ENCODE measurements at places on chromosomes 4 and X.

DNA sequence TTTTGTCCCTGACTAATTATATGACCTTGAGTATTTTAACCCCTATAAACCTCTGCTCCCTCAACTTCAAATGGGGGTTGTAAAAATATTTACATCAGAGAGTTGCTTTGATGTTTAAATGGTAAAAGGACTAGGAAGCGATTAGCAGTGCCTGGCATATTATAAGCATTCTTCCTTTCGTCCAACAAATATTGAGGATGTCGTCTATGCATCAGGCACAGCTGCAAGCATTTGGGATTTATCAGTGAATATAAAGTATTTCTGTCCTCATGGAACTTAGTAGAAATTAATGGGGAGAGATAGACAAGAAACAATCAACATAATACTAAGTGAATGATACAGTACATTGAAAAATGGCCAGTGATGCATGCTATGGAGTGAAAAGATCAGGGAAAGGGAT lies 115.5 kb upstream of the EDNRA start:
- DNase-seq = no peak

DNA sequence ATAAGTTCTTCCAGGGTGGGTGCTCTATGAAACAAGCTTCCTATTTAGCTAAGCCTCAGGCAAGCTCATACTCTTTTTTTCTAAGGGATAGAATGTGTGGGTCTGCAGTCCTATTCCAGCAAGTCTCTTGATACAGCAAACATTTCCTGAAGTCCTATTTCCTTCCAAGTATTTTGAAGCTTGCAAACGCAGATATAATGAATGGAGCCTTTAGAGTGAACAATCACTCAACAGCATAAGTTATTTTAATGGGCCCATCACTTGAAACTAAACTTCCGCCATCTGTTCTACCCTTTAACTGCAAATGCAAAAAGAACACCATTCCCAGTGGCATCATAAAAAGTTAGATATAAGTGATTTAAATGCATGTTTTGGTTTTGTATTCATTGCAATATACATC lies 108.3 kb upstream of the TAPT1 start:
- no peak for DNase-seq

DNA sequence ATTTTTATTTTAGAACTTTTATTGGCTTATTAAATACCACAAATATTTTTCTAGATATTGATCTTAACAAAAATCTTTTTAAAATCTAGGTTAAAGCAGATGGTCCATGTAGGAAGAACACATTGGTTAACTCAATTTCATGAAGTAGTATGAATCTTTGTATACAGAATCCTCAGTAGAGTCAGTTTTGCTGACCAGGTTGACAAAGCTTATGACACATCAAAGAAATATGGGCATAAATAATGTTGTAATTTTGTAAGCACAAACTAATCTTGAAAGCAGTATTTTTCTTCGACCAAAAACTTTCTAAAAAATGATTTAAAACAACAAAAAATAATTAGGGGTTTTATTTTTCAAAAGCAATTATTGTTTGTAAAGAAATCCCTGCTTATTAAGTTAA lies 479.3 kb upstream of the PCDH10 start:
- DNase-seq = no peak

GRCh38 chr4:111499291-111499690 lies 646.0 kb upstream of the FAM241A start:
- DNase-seq = no peak

DNA sequence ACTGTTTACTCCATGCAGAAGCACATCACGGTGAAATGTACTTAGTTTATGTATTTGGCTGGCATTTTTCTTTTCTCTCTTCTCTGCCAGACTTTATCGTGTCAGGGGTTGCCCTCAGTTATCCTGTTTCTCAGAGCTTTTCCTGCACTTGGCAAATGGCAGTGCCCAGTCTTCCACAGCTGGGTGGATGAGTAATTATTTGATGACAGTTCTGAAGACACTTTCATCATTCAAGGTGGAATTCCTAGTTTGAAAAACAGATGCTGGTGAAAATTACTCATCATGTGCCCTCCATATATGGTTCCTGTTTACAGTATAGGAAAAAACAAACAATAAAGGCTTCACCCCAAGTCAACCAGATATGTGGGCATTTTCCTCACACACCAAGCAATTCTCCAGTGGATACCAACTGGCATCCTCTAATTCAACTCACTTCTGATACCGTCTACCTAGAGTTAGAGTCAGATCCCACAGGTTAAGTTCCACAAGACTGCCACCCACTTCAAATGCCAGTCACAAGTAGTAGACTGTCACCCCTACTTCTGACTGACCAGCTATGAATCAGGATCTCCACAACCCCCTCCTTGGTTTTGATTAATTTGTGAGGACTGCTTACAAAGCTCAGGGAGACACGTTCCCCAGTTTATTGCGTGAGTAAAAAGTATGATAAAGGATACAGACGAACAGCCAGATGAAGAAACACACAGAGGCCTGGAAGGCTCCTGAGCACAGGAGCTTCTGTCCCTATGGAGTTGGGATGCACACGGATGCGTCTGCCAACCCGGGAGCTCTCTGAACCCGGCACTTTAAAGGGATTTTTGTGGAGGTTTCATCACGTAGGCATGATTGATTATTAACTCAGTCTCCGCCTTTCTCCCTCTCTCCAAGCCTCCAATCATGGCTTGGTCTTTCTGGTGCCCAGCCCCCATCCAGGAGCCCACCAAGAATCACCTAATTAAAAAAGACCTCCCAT lies 72.9 kb downstream of the CLDN34 start:
- no peak for DNase-seq

All from caudate nucleus (tissue), 63 donors.